ENCODE measurements at places on chromosomes 11 and 22.

DNA sequence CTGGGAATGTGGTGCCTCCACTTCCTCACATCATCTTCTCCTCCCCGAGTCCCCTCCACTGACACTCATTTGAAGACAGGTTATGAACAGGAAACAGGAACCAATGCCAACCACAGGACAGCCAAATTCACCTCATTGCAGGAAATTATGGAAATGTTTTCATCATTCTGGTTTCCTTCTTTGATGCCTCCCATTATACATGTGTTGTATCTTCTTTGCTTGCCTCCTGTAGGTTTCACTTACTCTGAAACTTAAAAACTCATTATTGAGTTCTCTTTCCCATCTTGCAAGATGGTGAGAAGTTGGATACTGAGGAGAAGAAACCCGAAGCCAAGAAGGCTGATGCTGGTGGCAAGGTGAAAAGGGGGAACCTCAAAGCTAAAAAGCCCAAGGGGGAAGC lies 108.5 kb downstream of the PHF21B start:
- no peak for DNase-seq

DNA sequence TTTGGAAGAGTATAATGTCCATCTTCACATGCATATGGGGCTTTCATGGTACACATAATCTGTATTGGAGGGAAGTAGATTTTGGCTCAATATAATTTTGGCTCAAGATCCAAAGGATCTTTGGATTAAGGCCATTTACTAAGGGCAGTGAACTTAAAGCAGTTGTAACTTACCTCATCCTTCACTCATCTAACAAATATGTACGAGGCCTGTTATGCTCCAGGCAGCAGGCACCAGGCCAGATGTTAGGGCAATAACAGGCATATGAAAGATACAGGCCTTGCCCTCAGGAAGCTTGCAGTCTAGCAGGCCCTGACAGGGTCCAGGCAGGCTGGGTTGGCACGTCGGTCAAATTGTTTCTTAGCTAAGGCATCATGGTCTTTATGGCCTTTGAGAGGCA lies 44.6 kb downstream of the LIF start:
- no peak for DNase-seq

GRCh38 chr22:48644997-48645396 lies 1182.7 kb downstream of the BRD1 start:
- no peak for DNase-seq

DNA sequence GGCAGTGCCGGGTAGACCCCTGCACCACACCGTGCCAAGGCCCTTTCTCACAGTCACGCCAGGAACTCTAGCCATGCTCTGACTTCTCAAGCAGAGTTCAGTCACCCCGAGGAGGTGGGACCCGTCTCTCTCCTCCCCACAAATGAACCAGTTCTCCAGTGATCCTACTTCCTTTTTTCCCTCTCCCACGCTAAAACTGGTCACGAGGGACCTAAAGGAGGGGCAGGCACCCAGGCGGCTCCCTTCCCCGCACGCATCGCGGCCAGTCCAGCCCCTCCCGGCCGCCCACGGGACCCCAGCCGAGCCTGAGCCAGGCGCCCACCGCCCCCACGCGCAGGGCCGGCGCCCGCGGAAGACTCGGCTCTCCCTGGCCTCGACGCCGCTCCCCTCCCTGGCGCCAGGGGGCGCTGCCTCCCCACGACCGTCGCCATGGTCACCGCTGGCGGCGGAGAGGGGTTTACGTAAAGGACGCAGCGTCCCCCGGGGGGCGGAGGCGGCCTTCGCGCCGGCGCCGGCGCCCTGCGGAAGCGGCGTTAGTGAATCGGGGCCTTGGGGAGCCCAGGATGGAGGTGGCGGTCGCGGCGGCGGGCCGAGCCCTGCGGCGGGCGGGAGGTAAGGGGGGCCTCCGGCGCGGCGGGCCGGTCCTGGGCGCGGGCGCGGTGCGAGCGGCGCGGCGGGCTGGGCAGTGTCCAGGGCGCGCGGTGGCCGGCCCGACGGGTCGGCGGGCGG lies at the start of gene DAGLA:
Gene DAGLA (plus strand): TSS at position 499 of the 729 bp plus-strand sequence. CDS start 39,765 bp downstream, outside the sequence.
- peak; percentile 77 for DNase-seq

GRCh38 chr11:105183426-105183825 lies 43.9 kb upstream of the CARD18 start:
- no peak for DNase-seq

Measured in CD4-positive, alpha-beta T cell treated with Interleukin-15 for 4 hours (primary cell).